ENCODE measurements at places on chromosomes 3 and 15.
A peak's percentile ranks its signal among the peaks of the same experiment; 100 is the strongest.

DNA sequence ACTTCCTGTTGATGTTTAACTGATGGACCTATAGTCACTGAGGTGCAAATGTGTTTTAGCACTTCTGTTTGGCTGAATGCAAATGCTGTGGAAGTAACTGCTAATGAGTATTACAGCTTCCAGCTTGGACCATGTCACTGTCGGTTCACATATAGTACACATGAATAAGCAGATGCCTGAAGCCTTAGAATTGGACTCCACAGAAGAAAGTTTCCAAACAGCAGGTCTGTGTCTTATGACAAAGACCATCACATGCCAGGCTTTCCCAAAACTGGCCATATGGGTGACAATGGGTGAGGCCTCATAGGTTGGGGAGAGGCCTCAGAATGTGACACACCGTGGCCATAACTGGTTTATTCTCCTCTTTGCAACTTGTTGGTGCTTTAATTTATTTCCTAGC is 241.8 kb downstream of the WNT5A start:
- H3K4me1 ChIP-seq = no peaks in the 10 kb centered on the region
- no peaks in the 10 kb centered on the region for H3K27me3 ChIP-seq
- H3K4me3 ChIP-seq = no peak overlapping the region
- H3K27ac ChIP-seq = no peak overlapping the region

DNA sequence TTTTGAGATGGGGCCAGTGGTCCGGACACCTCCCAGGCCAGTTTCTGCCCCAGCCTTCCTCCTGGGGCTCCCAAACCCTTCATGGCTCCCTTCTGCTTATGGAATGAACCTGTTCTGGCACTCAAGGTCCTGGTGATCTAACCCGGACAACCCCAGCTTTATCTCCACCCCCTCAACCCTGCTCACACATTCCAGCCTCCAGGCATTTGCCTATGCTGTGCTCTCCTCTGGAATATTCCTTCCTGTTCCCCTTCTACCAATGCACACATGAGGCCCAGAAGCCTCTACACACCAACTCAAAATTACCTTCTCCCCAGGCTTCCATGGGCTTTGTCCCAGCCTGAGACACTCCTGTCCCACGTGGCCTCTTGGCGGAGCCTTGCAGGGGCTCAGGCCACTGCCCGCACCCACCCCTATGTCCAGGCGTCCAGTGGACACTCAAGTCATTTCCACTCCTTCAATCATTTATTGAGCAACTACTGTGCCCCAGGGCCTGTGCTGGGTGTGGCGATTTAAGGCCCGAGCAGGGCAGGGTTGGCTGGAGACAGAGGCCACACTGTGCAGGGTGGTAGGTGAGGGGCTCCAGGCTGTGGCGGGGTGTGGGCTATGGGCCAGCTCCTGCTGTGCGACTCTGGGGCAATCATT is 18.8 kb downstream of the PLXND1 start:
- peaks cover 30% of the 10 kb centered on the region for H3K36me3 ChIP-seq
- no peaks in the 10 kb centered on the region for H3K27me3 ChIP-seq
- no peak for DNase-seq
- H3K4me1 ChIP-seq = peaks cover 16% of the 10 kb centered on the region
- no peak overlapping the region for H3K4me3 ChIP-seq

GRCh38 chr3:48240000-48240963 is 622 bp upstream of the ZNF589 start:
- peaks cover 6% of the 10 kb centered on the region for H3K36me3 ChIP-seq
- peak overlapping the region; percentile 91 for H3K4me3 ChIP-seq
- H3K4me1 ChIP-seq = peaks cover 11% of the 10 kb centered on the region
- H3K27ac ChIP-seq = peak overlapping the region; percentile 88
- DNase-seq = no peak

DNA sequence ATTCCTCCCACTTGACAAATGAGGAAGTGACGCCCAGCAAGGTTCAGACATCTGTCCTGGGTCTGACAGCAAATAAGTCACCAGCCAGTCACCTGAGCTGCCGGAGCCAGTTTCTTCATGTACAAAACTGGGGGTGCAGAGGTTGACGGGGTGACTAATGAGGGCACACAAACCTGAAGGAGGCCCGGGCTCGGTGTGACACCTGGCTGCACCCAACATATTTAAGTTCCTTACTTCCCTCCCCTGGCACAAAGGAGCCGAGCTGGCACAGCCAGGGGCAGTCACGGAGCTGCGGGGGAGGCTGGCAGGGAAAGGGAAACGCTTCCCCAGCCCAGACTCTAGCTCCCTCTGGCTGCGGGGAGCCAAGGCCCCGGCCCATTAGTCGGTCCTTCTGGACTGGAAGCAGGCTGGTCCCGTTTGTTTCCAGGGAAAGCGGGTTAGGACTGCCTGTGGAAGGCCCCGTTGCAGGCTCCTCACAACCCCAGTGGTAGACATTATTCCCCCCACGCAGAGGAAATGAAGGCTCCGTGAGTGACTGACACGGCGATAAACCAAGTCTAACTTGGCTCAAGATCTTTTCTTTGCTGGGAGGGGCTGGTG is 2.3 kb downstream of the FBXL22 start:
- H3K4me1 ChIP-seq = peaks cover 41% of the 10 kb centered on the region
- H3K27ac ChIP-seq = peak overlapping the region; percentile 92
- H3K36me3 ChIP-seq = peaks cover 44% of the 10 kb centered on the region
- H3K4me3 ChIP-seq = peak overlapping the region; percentile 86

DNA sequence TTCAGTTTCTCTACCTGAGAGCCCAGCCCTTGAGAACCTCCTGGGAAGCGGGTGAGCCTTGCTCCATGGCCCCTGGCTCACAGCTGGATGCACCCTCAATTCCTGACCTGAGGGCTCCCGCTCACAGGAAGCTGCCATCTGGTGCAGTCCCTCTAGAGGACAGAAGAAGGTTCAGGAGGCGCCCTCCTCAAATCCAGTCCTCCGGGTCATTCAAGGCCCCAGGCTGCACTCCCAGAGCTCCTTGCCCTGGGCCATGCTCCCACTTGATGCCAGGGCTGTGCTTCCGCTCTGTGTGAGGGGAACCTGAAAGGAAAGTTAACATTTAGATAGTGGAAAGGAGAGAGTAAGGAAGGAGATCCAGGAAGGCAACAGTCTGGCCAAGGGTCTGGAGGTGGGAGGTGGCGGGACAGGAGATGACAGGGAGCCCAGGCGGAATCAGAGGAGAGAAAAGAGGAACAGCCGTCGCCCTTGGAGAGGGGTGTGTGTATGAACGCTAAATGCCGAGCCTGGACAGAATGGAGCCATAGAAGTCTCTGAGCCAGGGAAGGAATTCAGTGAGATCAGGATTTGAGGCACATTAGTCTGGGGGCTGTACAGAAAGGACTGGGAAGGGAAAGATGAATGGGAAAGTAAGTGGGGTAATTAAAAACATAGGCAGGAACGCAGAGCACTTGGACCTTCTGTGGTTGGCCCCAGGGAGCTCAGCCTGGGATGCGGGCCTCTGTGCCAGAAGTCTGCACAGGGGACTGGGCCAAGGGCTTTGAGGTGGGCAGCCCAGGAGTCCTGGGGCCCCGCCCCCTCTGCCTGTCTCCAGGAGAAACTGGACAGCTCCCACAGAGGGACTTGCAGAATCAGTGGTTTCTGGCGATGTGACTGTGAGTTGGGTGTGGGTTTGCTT is 26.1 kb downstream of the TBC1D21 start:
- H3K27ac ChIP-seq = no peak overlapping the region
- no peaks in the 10 kb centered on the region for H3K36me3 ChIP-seq
- no peak for DNase-seq
- H3K4me1 ChIP-seq = peaks cover 2% of the 10 kb centered on the region
- H3K27me3 ChIP-seq = peaks cover 3% of the 10 kb centered on the region

Measured in effector memory CD8-positive, alpha-beta T cell (primary cell).